SK-MEL-5 (cell line): ENCODE measurements at places on chromosomes 13 and 19. TPM values are rescaled to one million over a fixed set of nuclear protein-coding genes. Genes with fewer than 3 reads are reported as not detected.

FUT2 gene
- not detected in 2 replicates for total RNA-seq

ZNF439 gene
- 0.27 and 0.40 TPM in 2 replicates for total RNA-seq

REEP6 gene
- total RNA-seq, result 3.2 and 4.5 TPM in 2 replicates

ATP4B gene
- total RNA-seq, result not detected in 2 replicates

ZNF552 gene
- 4.5 and 4.9 TPM in 2 replicates for total RNA-seq

TTC9B gene
- not detected in 2 replicates for total RNA-seq

ZNF229 gene
- 0.29 and 0.98 TPM in 2 replicates for total RNA-seq

ZNF799 gene
- total RNA-seq, result 2.6 and 4.0 TPM in 2 replicates

ZNF493 gene
- total RNA-seq, result 5.9 and 7.9 TPM in 2 replicates

B9D2 gene
- 0.69 and 2.6 TPM in 2 replicates for total RNA-seq

ZNF432 gene
- 3.6 and 4.5 TPM in 2 replicates for total RNA-seq
